Tongue (tissue), 3 donors: ENCODE measurements at places on chromosomes 2 and 18. TPM values are rescaled to one million over a fixed set of nuclear protein-coding genes. Genes with fewer than 3 reads are reported as not detected.

RGPD4 gene
- total RNA-seq, result not detected

VAMP8 gene
- total RNA-seq, result 8.2 TPM

FMNL2 gene
- 30.8 TPM for total RNA-seq

POTEC gene
- total RNA-seq, result not detected

MOCOS gene
- 0.31 TPM for total RNA-seq

CLEC4F gene
- total RNA-seq, result not detected
